ENCODE measurements at places on chromosomes 13 and 19. TPM values are rescaled to one million over a fixed set of nuclear protein-coding genes. Genes with fewer than 3 reads are reported as not detected.

- no peaks in the 10 kb centered on the region for H3K36me3 ChIP-seq
- peaks cover 26% of the 10 kb centered on the region for H3K4me1 ChIP-seq
- no peak overlapping the region for H3K27ac ChIP-seq
- no peaks in the 10 kb centered on the region for H3K27me3 ChIP-seq
These were observed 45.2 kb downstream of the CDADC1 start for GRCh38 chr13:49292742-49293486.

Gene MAP4K1
- total RNA-seq: not detected

DNA sequence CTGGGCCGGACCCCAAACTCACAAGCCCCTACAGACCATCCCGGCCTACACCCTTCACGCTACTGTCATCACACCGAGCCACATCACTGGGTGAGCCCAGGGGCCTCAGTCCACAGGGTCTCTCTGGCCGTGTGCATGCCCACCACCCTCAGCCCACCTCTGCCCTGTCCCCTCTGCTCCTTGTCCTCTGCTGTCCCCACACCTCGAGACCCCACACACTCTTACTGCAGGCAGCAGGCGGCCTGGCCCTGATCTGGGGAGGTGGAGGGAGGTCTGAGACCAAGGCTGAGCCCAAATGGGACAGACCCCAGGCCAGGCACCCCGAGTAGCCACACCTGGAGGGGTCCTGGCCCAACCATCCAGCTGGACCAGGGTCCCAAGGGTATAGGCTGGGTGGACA is 35.2 kb downstream of the PEPD start:
- no peak overlapping the region for H3K4me3 ChIP-seq
- no peaks in the 10 kb centered on the region for H3K27me3 ChIP-seq
- H3K36me3 ChIP-seq: peaks cover 3% of the 10 kb centered on the region
- DNase-seq: no peak
- H3K4me1 ChIP-seq: no peaks in the 10 kb centered on the region
- H3K27ac ChIP-seq: no peak overlapping the region

- peaks cover 13% of the 10 kb centered on the region for H3K4me1 ChIP-seq
- H3K27ac ChIP-seq: no peak overlapping the region
- H3K36me3 ChIP-seq: no peaks in the 10 kb centered on the region
- no peak for DNase-seq
These were observed 11.6 kb upstream of the SUCLA2 start for GRCh38 chr13:48012668-48013067.

Gene GNG7
- total RNA-seq: 1.4 TPM

- H3K27ac ChIP-seq: no peak overlapping the region
- H3K4me3 ChIP-seq: no peak overlapping the region
- no peak for DNase-seq
- peaks cover 27% of the 10 kb centered on the region for H3K36me3 ChIP-seq
These were observed 27.7 kb downstream of the ATP4B start for GRCh38 chr13:113630296-113630695.

Gene ZNF667
- total RNA-seq: not detected

DNA sequence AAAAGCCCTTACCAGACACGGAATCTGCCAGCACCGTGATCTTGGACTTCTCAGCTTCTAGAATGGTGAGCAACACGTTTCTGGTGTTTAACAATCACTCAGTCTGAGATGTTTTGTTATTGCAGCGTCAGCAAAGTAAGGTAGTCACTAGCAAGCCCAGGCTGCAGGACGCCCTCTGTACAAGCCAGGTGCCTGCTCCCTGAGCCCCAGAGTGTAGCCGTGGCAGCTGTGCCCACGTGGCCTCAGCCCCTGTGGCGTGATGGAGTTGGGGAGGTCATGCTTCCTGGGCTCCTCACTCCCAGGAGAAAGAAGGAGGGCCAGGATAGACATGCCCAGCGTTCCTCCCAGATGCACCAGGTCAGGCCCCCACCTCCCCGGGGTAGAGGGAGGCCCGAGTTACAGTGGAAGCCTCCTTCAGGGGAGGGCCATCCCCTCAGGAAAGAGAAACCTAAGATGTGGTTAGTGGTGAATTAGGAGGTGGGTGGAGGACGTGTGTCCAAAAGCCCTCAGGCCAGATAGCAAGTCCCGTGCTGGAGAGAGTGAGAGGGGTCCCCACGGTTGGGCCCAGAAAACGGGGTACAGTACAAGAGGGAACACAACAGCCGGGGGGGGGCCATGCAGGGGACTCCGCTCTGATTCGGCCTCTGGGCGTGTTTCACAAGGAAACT is 169.6 kb upstream of the SOX1 start:
- no peak overlapping the region for H3K27ac ChIP-seq
- no peak for DNase-seq
- no peak overlapping the region for H3K4me3 ChIP-seq
- no peaks in the 10 kb centered on the region for H3K4me1 ChIP-seq
- peaks cover 77% of the 10 kb centered on the region for H3K27me3 ChIP-seq
- H3K36me3 ChIP-seq: no peaks in the 10 kb centered on the region

Gene RFPL4A
- not detected for total RNA-seq

DNA sequence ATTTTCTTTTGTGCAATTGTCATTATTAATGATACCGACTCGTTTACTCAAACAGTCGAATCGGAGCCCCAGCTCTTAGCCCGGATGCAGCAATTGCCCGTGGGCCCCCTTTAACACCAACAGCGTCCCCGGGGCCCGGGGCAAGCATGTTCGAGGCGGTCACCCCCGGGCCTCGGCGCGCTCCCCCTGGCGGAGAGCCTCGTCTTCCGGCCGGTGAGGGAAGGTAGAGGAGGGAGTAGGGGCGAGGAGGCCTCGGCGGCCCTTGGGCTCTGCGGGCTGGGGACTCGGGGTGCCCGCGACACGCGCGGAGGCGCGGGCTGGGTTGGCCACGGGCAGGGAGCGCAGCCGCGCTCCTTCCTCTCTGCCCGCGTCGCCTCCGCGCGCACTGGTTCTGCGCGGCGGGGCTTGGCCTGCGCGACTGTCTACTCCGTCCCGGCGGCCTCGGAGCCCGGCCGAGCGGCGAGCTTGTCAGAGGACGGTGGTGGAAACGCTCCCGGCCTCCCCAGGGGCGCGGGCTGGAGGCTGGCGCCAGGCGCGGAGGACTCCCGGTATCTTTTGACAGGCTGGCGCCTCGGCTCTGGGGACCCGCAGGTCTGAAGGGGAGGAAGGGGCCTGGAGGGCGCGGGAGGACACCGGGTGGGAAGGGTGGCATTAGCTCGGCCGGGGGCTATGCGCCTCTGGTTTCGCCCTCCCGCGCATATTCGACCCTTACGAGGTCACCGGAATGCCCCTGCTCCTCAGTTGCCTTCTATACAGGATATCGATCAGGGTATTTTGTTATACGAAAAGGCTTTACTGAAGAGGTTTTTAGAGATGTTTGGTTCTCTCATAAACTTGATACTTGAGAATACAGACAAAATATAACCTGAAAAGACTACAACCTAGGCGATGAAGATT is 1.5 kb downstream of the BIVM start:
- peak; percentile 66 for DNase-seq
- H3K36me3 ChIP-seq: no peaks in the 10 kb centered on the region
- H3K27me3 ChIP-seq: no peaks in the 10 kb centered on the region
- H3K4me1 ChIP-seq: peaks cover 24% of the 10 kb centered on the region

GRCh38 chr13:27182844-27183497 is 11.4 kb upstream of the USP12 start:
- peaks cover 19% of the 10 kb centered on the region for H3K4me1 ChIP-seq
- no peaks in the 10 kb centered on the region for H3K27me3 ChIP-seq
- H3K27ac ChIP-seq: no peak overlapping the region
- peak; percentile 67 for DNase-seq
- H3K36me3 ChIP-seq: no peaks in the 10 kb centered on the region

- DNase-seq: no peak
- peaks cover 8% of the 10 kb centered on the region for H3K36me3 ChIP-seq
- H3K27ac ChIP-seq: no peak overlapping the region
- no peak overlapping the region for H3K4me3 ChIP-seq
- peaks cover 13% of the 10 kb centered on the region for H3K4me1 ChIP-seq
These were observed 2.2 kb downstream of the BST2 start for GRCh38 chr19:17402982-17403855.

GRCh38 chr19:1262623-1263123 is 6.5 kb upstream of the CIRBP start:
- peaks cover 73% of the 10 kb centered on the region for H3K4me1 ChIP-seq
- no peaks in the 10 kb centered on the region for H3K27me3 ChIP-seq
- H3K36me3 ChIP-seq: no peaks in the 10 kb centered on the region
- peak overlapping the region; percentile 81 for H3K27ac ChIP-seq

DNA sequence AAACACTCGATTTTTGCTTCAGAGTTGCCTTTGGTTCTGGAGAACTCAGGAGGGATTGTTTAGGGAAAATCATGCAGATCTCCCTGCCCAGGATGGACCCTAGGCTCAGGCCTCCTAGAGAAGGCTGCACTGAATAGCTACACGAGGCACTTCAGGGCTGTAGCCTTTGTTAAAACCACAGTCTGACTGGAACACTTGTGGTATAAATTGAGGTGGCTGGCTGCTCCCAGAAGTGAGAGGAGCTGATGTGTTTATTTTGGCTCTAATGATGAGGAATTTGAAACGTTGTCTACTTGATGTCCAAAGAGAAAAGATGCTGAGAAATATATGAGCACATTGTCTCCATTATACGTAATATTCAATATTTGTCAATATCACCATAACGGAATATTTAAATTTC is 762.1 kb upstream of the ARGLU1 start:
- H3K4me1 ChIP-seq: no peaks in the 10 kb centered on the region
- no peak overlapping the region for H3K4me3 ChIP-seq
- H3K36me3 ChIP-seq: no peaks in the 10 kb centered on the region
- no peaks in the 10 kb centered on the region for H3K27me3 ChIP-seq
- H3K27ac ChIP-seq: no peak overlapping the region

Gene HOMER3
- 16.0 TPM for total RNA-seq

DNA sequence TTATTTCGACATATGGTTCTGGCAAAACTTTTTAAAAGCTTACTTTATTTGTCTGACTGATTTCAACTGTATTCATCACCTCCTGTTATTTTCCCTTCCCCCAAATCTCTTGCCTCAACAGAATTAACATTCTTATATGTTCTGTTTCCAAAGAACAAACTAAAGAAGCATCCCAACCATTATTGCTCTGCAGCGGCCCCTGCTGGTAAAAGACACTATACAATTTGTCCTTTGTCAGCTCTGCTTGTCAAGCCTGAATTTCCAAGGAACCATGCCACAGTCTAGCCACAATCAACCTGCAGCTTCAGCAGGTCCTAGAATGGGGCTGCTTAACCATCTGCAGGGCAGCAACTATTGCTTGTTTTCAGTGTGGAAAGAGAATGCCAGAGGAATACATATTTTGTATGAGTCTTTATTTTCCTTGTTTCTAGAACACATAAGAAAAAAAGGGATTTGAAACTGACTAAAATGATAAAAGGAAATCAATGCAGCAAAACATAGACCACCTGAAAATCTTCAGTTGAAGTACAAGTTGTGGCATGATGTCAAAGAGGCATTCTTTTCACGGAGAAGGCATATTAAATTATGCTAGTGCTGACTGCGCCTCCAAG is 845.3 kb downstream of the DIAPH3 start:
- DNase-seq: peak; percentile 58
- H3K27me3 ChIP-seq: no peaks in the 10 kb centered on the region
- H3K4me1 ChIP-seq: no peaks in the 10 kb centered on the region
- no peak overlapping the region for H3K4me3 ChIP-seq
- H3K27ac ChIP-seq: no peak overlapping the region

DNA sequence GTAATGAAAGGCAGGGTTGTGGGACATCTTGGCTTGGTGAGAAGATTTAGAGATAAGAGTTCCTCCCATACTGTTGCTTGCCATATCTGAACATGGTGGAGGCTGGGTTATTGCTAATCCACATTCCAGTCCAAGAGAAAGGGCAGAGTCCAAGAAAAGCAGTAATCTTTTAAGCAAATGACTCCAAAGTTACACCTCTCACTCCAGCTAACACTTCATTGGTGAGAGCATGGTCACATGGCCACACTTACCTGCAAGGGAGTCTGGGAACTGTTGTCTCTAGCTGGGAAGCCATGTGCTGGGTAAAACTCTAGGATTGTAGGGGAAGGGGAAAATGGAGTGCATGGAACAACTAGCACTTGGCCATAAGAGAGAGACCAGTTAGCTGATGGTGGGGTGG is 5.6 kb downstream of the C19orf81 start:
- no peak overlapping the region for H3K27ac ChIP-seq
- no peak overlapping the region for H3K4me3 ChIP-seq
- H3K27me3 ChIP-seq: no peaks in the 10 kb centered on the region

- no peak overlapping the region for H3K4me3 ChIP-seq
- H3K4me1 ChIP-seq: no peaks in the 10 kb centered on the region
- no peak overlapping the region for H3K27ac ChIP-seq
- DNase-seq: no peak
These were observed 12.9 kb downstream of the OR7C2 start for GRCh38 chr19:14954071-14954655.
